Vagina (tissue), 2 donors: ENCODE measurements at places on chromosomes 5 and 9. TPM values are rescaled to one million over a fixed set of nuclear protein-coding genes. Genes with fewer than 3 reads are reported as not detected.

DNA sequence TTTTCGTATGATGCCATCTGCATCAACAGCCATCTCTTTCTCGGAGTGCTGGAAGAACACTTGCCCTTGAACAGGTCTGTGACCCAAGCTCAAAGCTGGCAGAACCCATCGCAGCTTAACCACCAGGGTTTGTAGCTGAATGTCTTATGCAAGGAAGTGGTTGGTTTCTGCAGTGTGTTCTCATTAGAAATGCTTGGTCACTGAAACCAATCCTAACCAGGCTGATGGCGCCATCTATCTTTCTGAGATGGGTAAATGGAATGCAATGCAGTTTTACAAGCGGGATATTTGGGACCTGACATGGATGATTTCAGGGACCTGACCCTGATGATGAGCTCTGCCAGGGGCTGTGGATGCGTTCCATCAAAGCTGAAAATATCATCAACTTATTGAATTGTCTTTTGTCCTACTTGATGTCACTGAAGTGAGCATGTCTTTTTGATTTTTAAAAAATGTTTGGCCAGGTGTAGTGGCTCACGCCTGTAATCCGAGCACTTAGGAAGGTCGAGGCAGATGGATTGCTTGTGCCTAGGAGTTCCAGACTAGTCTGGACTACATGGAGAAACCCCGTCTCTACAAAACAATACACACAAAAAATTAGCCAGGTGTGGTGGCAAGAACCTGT lies 28.7 kb downstream of the DMRT3 start:
- no peak for DNase-seq
- peaks cover 5% of the 10 kb centered on the region for H3K4me1 ChIP-seq
- H3K36me3 ChIP-seq: no peaks in the 10 kb centered on the region
- no peak overlapping the region for H3K27ac ChIP-seq
- H3K4me3 ChIP-seq: no peak overlapping the region

- no peak overlapping the region for H3K27ac ChIP-seq
- no peak overlapping the region for H3K4me3 ChIP-seq
- DNase-seq: no peak
- H3K4me1 ChIP-seq: no peaks in the 10 kb centered on the region
- H3K36me3 ChIP-seq: no peaks in the 10 kb centered on the region
These were observed 203.7 kb upstream of the TAS2R1 start for GRCh38 chr5:9833871-9834270.

- H3K27ac ChIP-seq: no peak overlapping the region
- H3K4me1 ChIP-seq: no peaks in the 10 kb centered on the region
These were observed 696.9 kb downstream of the MAT2B start for GRCh38 chr5:164202338-164202737.

- DNase-seq: no peak
- peaks cover 6% of the 10 kb centered on the region for H3K27me3 ChIP-seq
- H3K4me1 ChIP-seq: peaks cover 23% of the 10 kb centered on the region
- peak within 1 kb of the TSS; percentile 51 for H3K4me3 ChIP-seq
- H3K36me3 ChIP-seq: no peaks in the 10 kb centered on the region
These were observed at the start of gene VCAN for GRCh38 chr5:83471405-83472212. VCAN (plus strand) TSS chr5:83471744; CDS start chr5:83483519, 11,775 bp downstream.

DNA sequence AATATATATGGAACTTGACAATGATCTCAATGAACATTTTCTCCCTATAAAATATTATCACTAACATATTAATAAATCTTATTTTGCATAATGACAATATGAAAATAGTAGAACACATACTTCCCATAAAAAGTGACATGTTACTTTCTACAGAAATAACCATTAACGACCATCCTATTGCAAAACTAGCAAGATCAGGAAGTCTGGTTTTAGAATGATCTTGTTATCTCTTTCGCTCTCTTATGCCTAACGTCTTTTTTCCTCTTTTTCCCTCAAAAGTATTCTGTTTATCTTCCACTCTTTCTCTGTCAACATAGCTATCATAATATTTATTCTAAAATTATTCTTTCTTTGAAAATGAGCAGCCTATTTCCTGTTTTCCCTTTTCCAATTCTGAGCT lies 21.6 kb upstream of the C5orf46 start:
- H3K4me1 ChIP-seq: no peaks in the 10 kb centered on the region
- no peak for DNase-seq
- no peaks in the 10 kb centered on the region for H3K36me3 ChIP-seq
- H3K4me3 ChIP-seq: no peak overlapping the region
- no peaks in the 10 kb centered on the region for H3K27me3 ChIP-seq
- no peak overlapping the region for H3K27ac ChIP-seq

DNA sequence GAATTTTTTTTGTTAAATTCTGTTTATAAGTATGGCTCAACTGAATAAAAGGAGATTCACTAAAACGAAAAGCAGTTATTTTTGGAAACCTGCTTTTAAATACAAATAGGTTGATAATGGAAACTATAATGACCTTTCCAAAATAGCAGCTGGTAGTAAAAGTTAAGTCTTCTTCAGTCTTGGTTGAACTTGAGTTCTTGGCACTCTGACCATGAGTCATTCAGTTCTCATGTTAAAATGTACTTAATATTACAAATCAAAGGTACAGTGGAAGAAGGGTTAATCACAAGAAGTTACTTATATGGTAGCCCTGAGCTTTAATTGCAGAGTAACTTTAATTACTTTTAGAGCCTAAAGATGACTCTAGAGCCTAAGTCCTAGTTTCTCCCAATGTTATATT lies 62.1 kb downstream of the KLF9 start:
- peaks cover 10% of the 10 kb centered on the region for H3K4me1 ChIP-seq
- peak overlapping the region; percentile 4 for H3K27ac ChIP-seq
- H3K36me3 ChIP-seq: peaks cover 29% of the 10 kb centered on the region
- no peaks in the 10 kb centered on the region for H3K27me3 ChIP-seq

GRCh38 chr5:53575101-53575500 lies 14.7 kb downstream of the NDUFS4 start:
- H3K36me3 ChIP-seq: no peaks in the 10 kb centered on the region
- DNase-seq: no peak
- H3K27me3 ChIP-seq: no peaks in the 10 kb centered on the region
- no peak overlapping the region for H3K27ac ChIP-seq
- no peak overlapping the region for H3K4me3 ChIP-seq

DNA sequence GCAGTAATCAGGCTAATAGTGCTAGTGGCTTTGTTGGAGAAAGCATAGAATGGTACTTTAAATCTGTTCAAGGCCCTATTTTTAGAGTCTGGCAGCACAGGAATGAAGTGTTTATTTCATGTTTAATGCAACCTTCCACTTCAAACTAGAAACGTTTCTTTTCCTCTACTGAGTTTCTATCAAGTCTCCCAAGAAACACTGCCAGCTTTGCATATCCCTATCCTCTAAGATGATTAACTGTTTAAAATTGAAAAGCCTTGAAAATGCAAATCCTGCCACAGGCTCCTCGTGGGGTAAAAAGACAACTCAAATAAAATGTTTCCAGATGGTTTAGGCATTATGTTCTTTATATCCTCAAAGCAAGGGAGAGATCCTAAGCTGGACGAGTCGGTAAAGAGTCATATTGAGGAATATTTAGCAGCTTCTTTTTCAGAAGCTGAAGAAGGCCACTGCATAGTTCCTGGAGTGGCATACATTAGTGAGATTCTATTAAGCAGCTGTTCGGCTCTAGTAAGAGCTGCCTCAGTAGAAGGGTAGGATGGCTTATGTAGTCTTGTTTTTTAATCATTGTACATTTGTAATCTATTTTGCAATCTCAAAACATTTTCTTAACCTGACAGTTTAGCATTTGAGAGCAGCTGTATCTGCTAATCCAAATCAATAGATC lies 251.2 kb downstream of the CHSY3 start:
- H3K4me3 ChIP-seq: no peak overlapping the region
- no peak overlapping the region for H3K27ac ChIP-seq
- no peaks in the 10 kb centered on the region for H3K4me1 ChIP-seq
- no peaks in the 10 kb centered on the region for H3K36me3 ChIP-seq

DNA sequence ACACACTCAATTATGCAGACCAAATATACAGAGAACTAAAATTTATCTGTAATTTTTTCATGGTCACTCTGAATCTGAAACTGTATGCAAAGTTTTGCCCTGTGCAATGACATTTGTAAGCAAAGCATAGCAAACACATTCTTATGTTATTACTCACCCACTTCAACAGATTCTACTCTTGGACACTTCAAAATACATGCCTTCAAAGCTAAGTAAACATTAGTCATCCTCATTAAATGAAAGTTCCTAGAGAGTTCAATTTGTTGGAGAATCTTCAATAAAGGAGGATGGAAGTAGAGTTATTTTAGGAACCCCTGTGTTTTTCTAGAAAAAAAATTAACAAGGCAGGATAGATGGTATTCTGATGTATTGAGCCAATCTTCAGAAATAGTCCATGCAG lies 639.7 kb upstream of the C9orf72 start:
- H3K27me3 ChIP-seq: no peaks in the 10 kb centered on the region
- no peak overlapping the region for H3K27ac ChIP-seq
- no peak for DNase-seq
- H3K4me1 ChIP-seq: no peaks in the 10 kb centered on the region
- no peaks in the 10 kb centered on the region for H3K36me3 ChIP-seq
- no peak overlapping the region for H3K4me3 ChIP-seq

GRCh38 chr5:106874974-106875373 lies 795.8 kb downstream of the EFNA5 start:
- no peaks in the 10 kb centered on the region for H3K36me3 ChIP-seq
- no peak overlapping the region for H3K27ac ChIP-seq
- no peaks in the 10 kb centered on the region for H3K27me3 ChIP-seq
- no peak for DNase-seq
- H3K4me1 ChIP-seq: no peaks in the 10 kb centered on the region

- H3K4me1 ChIP-seq: no peaks in the 10 kb centered on the region
- H3K4me3 ChIP-seq: no peak overlapping the region
- DNase-seq: no peak
- H3K36me3 ChIP-seq: no peaks in the 10 kb centered on the region
These were observed 677.0 kb upstream of the WWC1 start for GRCh38 chr5:167614294-167615021.

DNA sequence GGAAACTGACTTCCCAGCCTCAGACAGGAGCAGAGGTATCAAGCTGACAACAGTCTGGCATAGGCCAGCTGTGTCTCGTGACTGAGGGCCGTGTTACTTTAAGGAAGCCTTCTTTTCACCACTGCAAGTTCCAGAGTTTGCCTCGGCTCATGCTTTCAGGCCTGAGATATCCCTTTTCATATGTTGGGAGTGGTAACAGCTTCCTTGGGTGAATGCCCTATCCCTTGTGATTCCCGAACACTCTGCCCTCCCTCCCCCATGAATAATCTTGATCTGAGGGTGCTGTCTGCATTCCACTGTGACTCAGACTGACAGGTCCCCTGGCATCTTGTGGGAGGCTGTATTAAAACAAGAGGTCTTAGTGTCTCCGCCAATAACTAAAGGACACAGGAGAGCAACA lies 49.7 kb upstream of the ARL15 start:
- no peak for DNase-seq
- peak overlapping the region; percentile 25 for H3K27ac ChIP-seq
- peaks cover 12% of the 10 kb centered on the region for H3K4me1 ChIP-seq
- no peaks in the 10 kb centered on the region for H3K36me3 ChIP-seq
- no peaks in the 10 kb centered on the region for H3K27me3 ChIP-seq

DNA sequence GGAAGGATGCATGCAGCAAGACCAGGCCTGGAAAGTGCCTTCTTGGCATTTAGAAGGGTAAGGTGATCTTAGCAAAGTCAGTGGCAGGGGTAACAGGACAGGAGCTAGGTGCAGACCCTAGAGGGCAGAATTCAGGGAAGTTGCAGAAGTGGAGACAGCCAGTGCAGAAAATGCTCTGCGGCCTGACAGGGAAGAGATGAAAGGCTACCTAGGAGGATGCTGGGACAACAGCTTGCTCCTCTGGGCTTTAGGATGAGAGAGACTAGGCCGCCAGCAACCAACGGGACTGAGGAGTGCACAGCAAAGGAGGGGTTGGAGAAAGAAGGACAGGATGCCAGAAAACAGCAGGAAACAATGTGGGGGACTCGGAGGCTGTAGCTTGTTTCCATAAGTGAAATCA lies 219.9 kb downstream of the FSTL4 start:
- H3K27ac ChIP-seq: no peak overlapping the region
- H3K27me3 ChIP-seq: no peaks in the 10 kb centered on the region
- H3K36me3 ChIP-seq: no peaks in the 10 kb centered on the region
- peak; percentile 92 for DNase-seq

DNA sequence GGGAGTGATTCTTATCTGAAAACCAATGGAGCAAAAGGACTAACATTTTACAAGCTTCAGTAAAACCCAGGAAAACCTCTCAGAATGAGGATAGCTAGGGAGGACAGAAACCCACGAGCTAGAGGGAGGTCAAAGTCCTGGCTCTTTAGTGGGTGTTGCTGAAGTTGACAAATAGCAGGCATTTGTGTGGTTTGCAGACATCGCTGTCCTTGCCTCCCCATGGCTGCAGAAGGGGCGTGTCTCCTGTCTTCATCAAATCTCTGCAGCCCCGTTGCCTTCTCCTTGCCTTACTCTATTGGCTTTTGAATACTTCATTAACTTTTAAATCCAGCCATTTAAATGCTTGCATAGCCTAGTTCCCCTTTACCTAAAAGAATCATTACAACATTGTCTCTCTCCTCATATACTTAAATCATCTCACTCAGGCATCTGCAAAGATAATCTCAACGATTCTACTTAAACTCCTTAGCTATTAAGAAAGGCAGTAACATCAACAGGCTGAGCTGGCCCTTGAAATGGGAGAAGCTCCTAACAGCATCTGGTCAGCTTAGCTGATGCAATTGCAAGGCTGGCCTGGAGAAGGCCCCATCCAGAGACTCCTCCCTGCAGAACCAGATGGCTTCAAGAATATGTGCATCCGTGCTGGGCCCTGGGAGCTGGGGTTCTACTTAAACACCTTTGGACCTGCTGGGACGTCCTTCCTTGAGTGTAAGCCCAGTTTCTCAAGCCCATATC lies 152.8 kb upstream of the TAS2R1 start:
- H3K27ac ChIP-seq: peak overlapping the region; percentile 42
- DNase-seq: no peak
- no peaks in the 10 kb centered on the region for H3K27me3 ChIP-seq
- no peaks in the 10 kb centered on the region for H3K4me1 ChIP-seq
- H3K4me3 ChIP-seq: no peak overlapping the region
- H3K36me3 ChIP-seq: no peaks in the 10 kb centered on the region

GRCh38 chr5:32100691-32101302 lies 73.3 kb downstream of the GOLPH3 start:
- peak; percentile 79 for DNase-seq
- no peak overlapping the region for H3K4me3 ChIP-seq
- no peak overlapping the region for H3K27ac ChIP-seq
- peaks cover 39% of the 10 kb centered on the region for H3K36me3 ChIP-seq
- no peaks in the 10 kb centered on the region for H3K27me3 ChIP-seq
- H3K4me1 ChIP-seq: peaks cover 9% of the 10 kb centered on the region

GRCh38 chr5:119926301-119926700 lies 296.9 kb downstream of the FAM170A start:
- no peak overlapping the region for H3K4me3 ChIP-seq
- H3K27me3 ChIP-seq: no peaks in the 10 kb centered on the region
- no peaks in the 10 kb centered on the region for H3K4me1 ChIP-seq
- DNase-seq: no peak
- H3K36me3 ChIP-seq: no peaks in the 10 kb centered on the region

Gene LMX1B
- not detected for total RNA-seq

Gene CKMT2
- total RNA-seq: 3.4 TPM

Gene CD74
- total RNA-seq: 530 TPM

Gene ZMAT2
- total RNA-seq: 22.6 TPM

Gene GCNT4
- 2.5 TPM for total RNA-seq

Gene PCDHA2
- total RNA-seq: not detected

Gene TNFSF15
- 0.74 TPM for total RNA-seq

Gene ST8SIA4
- 4.2 TPM for total RNA-seq

Gene PFN3
- total RNA-seq: not detected

Gene BSPRY
- 3.9 TPM for total RNA-seq
